Stimulated activated CD8-positive, alpha-beta memory T cell treated with anti-CD3 and anti-CD28 coated beads, Interleukin-2, amount 100 ng/mL, for 1 hour (primary cell): ENCODE measurements at places on chromosomes 3 and 15.

- DNase-seq: no peak
Measured at GRCh38 chr3:190499122-190499521, 14.8 kb upstream of the IL1RAP start.

- DNase-seq: no peak
Measured at GRCh38 chr15:49309889-49310288, 113.2 kb upstream of the FGF7 start.

- DNase-seq: no peak
Measured at GRCh38 chr3:72890166-72890925, 2.5 kb downstream of the GXYLT2 start.

GRCh38 chr3:156341831-156342416, 213.0 kb downstream of the SSR3 start:
- DNase-seq: no peak

GRCh38 chr3:107392549-107393165, 15.4 kb downstream of the CCDC54 start:
- DNase-seq: no peak

DNA sequence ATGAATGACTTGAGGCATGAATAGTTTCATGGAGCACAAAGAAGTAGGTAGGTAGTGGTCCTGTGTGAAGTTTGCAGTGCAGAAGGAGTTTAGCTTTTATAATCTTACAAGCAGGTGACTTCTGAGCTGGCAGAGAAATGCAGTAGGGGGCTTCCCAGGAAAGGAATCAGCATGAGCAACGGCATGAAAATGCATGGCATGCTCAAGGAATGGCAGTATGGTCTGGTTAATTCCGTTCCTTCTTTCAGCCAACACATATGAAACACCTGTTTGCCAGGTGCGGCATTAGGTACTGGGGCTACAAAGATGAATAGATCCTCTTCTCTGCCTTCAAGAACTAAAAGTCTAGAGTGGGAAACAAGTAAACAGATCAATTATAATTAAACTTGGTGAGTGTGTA, 138.0 kb upstream of the BHLHE40 start:
- no peak for DNase-seq

- DNase-seq: no peak
Measured at GRCh38 chr15:89616228-89616627, 39.0 kb downstream of the KIF7 start.

DNA sequence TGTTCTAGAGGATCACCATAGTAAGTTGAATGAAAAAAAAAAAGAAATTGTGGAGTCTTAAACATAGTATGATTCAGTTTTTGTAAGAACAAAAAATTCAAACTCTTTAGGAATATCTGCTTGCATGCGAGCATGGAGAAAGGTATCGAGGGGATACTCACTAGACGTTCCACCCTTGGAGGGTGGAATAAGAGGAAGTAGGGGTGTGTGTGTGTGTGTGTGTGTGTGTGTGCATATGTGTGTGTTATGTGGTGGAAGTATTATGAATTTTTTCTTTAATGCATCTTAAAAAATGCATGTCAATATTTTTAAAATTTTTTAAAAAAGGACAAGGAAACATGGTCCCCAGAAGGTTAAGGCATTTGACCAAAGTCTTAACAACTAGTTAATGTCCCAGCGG, 26.5 kb upstream of the SIAH2 start:
- DNase-seq: no peak

GRCh38 chr3:149374391-149374790, 3.1 kb downstream of the TM4SF1 start:
- DNase-seq: no peak

DNA sequence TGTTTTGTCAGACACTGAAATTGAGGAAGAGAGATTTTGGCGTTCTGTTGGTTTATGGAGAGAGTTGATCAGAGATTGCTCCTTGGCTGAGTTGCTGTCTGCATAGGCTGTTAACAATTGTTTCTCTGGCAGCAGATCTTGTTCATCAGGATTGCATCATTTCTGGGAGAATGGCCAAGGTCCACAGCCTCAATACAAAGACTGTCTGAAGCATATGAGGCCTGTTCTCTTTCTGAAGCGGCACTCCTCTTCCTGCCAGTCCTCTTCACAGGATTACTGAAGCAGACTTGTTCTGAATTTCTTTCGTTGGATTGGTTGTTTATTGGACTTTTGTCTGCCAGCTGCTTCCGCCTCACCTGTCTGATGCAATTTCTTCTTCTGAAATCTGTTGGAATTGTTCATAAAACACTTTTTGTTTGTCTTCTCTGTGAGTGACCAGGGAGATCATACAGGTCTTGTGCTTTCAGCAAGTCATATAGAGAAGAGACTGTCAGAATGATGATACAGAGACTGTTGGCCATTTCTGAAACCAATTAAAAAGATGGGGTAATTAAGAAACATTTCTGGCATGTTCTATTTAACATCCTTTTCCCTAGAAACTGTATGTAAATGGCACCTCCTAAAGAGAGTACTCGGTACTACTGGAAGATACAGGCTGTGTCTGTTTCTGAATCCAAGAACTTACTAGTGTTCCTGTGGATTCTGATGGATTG, 25.5 kb downstream of the SETD5 start:
- no peak for DNase-seq

DNA sequence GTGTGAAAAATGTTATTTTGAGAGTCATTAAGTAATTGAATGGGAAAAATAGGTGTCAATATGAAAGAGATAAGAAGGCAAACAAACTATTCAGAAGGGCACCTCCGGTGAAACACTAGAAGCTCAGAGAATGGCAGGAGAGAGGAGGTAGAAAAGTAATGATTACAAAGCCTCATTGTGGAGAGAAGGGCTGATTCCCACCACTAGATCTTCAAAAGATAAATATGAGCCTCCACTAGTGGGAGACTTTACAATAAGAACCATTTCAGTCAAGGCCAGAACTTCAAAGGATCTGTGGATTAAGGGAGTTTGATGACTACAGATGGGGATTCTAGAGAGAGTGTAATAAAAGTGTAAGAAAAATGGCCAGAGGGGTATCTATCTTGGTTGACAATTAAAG, 535.6 kb downstream of the NLGN1 start:
- no peak for DNase-seq

GRCh38 chr15:36501063-36501678, 78.3 kb upstream of the CDIN1 start:
- DNase-seq: no peak

GRCh38 chr3:141278196-141279076, 46.8 kb downstream of the PXYLP1 start:
- DNase-seq: no peak

- DNase-seq: no peak
Measured at GRCh38 chr3:143811602-143812001, 36.7 kb downstream of the SLC9A9 start.

DNA sequence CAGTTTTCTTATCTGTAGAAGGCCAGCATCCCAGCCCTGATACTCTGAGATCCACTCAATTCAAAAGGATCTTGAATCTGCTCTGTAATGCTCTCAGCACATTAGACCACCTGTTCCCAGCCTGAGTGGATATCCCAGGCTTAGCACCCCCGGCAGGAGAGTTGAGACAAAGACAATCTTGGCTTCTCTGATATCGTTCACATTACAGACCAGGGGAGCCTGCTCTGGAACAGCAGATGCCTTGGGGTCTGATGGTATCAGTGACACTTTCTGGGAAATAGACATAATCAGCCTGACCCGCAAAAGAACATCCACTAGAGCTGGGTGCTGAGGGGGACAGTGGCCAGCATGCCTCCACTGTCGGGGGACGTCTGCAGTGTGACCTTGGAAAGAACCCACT, 70.6 kb downstream of the BDH1 start:
- no peak for DNase-seq
